ENCODE measurements at places on chromosomes 2 and 18.

- no peak for DNase-seq
These were observed 493 bp downstream of the UCN start for GRCh38 chr2:27307545-27308358.

DNA sequence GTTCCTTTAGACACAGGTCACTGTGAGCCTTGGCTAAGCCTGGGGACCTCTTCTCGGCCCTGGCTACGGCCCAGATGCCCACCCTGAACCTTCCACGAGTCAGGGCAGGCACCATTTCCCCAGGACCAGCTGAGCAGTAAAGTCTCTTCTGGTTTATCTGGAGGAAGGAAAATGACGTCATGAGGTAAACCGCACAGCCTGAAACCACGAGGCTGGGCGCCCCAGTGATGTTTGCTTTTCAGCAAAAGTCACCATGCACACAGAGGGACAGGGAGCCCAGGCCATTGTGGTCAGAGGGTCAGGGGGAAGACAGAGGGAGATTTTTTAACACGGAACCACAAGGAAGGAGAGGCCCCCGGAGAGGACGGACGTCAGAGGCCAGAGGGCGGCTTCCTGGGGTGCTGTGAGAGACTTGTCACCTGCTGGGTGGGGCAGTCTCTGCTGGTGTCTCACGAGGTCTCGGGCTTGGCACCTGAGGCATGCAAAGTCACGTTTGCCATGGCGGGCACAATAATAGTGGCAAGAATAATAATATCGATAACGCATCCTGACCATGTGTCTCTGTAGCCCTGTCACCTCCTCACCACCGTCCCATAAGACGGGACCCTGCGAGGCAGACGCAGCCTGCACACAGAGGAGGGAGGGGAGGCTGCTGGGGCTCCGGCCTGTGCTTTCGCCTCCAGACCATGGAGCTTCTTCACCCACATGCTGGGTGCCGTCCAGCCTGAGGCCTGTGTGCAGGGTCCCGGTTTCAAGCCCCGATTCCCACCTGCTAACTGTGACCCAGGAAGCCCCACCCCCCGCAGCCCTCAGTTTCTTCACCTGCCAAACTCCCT lies 33.2 kb upstream of the FOSL2 start:
- peak; percentile 66 for DNase-seq

DNA sequence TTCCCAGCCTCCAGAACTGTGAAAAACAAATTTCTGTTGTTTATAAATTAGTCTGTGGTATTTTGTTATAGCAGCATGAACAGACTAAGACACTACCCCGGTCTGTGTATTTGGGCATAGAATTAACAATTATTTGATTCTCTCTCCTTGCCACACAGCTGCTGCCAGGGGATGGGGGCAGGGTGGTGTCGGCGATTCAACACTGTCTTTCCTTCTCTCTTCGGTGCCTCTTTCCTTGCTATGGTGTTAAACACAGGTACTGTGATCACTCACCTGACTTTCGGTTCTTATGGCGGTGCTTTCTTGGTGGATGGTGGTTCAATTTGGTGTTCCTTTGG lies 50.8 kb upstream of the CTAGE1 start:
- no peak for DNase-seq

GRCh38 chr2:118568700-118569099 lies 278.7 kb downstream of the EN1 start:
- no peak for DNase-seq

DNA sequence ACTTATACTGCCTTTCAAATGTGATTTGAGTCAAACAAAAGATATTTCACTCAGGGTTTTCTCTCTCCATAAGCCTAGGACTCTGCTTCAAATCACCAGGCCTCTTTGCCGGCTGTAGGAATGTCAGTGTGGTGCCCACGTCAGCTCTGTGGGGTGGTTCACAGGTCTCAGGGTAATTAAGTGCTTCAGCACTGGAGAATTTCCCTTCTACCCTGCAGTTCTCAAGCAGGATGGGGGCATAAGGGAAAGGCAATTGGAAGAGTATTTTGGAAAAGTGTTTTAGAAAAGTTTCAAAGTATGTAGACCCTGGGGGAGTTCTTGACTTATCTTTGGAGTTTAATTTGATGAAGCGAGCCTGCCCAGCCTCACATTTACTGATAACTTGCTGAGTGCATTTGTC lies 9.6 kb downstream of the CNGA3 start:
- DNase-seq: no peak
